ENCODE measurements at places on chromosomes 3 and 15. TPM values are rescaled to one million over a fixed set of nuclear protein-coding genes. Genes with fewer than 3 reads are reported as not detected.

DNA sequence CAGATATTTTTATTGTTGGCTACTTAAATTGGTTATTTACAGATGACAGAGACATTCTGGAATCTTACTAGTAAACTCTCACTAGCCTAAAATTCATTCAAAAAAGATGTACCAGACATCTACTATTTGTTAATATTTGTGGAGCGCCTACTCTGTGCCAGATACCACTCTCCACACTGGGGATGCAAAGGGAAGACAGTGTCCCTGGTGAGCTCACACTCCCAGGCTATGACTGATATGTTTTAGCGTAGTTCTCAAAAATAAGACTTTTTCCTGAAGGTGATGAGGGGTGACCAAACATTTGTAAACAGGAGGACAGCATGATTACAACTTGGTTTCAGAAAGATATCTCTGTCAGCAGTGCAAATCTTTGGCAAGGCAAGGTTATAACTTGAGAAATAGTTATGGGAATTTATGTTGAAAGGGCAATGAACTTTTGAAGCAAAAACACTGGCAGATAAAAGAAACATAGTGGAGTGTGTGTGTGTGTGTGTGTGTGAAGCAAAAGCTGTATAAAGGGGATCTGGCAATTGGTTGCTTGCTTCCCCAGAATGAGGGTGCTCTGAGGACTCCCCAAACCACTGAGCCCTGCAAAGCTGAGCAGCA is 51.2 kb downstream of the HACD2 start:
- no peak overlapping the region for H3K27ac ChIP-seq
- DNase-seq, result no peak

DNA sequence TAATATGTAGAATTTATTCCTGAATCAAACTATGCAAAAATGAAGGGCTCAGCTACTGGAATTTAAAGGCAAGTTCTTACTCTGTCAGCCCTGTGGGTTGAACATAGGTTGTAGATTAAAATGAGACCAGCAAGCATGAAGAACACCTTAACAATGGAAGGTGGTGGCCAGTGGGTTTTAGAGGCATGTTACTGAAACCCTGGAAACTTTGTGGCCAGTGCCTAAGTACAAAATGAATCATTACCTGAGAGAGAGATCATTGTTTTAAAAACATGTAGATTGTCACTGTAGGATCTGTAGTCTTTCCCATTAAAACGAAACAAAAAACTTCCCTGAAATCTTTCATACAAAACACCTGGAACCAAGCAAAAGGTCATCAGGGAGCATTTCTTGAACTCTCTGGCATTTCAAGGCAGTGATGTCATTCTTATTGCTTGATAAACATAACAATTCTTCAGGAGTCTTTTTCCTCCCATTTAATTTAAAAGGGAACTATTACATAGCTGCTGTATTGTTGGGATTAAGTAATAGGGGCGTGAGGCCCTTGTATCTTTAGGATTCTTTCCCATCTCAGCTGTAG is 51.8 kb downstream of the TMEM108 start:
- no peaks in the 10 kb centered on the region for H3K4me1 ChIP-seq
- no peak for DNase-seq
- no peak overlapping the region for H3K27ac ChIP-seq
- no peaks in the 10 kb centered on the region for H3K27me3 ChIP-seq
- H3K4me3 ChIP-seq, result no peak overlapping the region
- H3K36me3 ChIP-seq, result peaks cover 4% of the 10 kb centered on the region

DNA sequence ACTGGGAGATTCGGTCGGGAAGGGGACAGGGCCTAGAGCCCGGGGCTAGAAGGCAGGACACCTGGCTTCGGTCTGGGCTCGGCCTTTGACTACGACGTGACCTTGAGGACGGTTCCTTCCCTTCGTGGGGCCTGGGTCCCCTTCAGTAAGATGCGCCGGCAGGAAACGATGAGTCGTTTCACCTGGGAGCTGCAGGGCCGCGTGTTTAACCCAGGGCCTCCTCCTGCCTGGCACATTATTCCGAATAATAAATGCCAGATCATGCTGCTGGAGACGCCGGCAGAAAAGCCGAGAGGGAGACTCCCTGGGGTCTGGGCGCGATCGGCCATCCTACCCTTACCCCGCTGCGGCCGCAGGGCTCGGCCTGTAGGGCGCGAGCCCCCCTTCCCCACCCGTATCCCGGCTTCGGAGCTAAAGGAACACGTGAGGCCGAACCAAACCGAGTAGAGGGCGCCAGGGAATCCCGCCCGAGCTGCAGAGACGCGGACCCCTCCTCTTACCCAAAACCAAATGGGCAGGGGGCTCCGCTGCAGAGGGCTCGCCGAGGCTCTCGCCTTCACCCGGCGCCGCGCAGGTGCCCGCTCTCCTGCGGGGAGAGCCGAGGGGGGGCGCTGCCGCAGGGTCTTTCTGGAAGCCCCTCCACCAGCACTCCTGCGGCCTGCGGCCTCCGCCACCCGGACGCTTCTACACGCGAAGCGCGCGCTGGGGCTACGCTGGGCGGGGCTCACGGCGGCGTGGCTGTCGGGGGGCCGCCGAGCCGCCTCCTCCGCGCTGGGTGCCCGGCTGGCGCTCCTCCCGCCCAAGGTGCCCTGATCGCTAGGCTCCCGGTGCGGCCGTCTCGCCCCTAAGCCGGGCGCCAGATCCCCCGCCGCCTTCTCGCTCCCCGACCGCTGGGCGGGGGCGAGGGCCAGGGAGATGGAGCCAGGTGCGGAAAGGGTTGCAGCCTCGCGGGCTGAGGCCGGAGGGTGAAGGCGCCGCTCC is at the start of gene BDH1:
TSS of gene BDH1 (minus strand) at position 688 of the 981 bp plus-strand sequence. CDS start 9,525 bp downstream, outside the sequence.
- H3K36me3 ChIP-seq, result no peaks in the 10 kb centered on the region
- H3K4me1 ChIP-seq, result peaks cover 10% of the 10 kb centered on the region
- peak within 1 kb of the TSS; percentile 86 for H3K27ac ChIP-seq
- peaks cover 2% of the 10 kb centered on the region for H3K27me3 ChIP-seq
- peak; percentile 69 for DNase-seq
- H3K4me3 ChIP-seq, result peak within 1 kb of the TSS; percentile 84

- H3K4me3 ChIP-seq, result no peak overlapping the region
- no peaks in the 10 kb centered on the region for H3K4me1 ChIP-seq
- no peak overlapping the region for H3K27ac ChIP-seq
- H3K27me3 ChIP-seq, result no peaks in the 10 kb centered on the region
- DNase-seq, result no peak
These were observed 133.6 kb upstream of the ICE2 start for GRCh38 chr15:60612400-60613048.

- H3K27ac ChIP-seq, result no peak overlapping the region
- no peaks in the 10 kb centered on the region for H3K4me1 ChIP-seq
- H3K4me3 ChIP-seq, result no peak overlapping the region
These were observed 53.5 kb upstream of the KIF23 start for GRCh38 chr15:69360642-69361041.

- no peak overlapping the region for H3K4me3 ChIP-seq
- no peak for DNase-seq
- H3K36me3 ChIP-seq, result no peaks in the 10 kb centered on the region
- no peaks in the 10 kb centered on the region for H3K27me3 ChIP-seq
- no peak overlapping the region for H3K27ac ChIP-seq
- H3K4me1 ChIP-seq, result no peaks in the 10 kb centered on the region
These were observed 72.6 kb upstream of the TNFSF10 start for GRCh38 chr3:172595664-172596393.

GRCh38 chr15:46242935-46243334 is 608.1 kb downstream of the SQOR start:
- no peaks in the 10 kb centered on the region for H3K36me3 ChIP-seq
- DNase-seq, result no peak
- peaks cover 3% of the 10 kb centered on the region for H3K27me3 ChIP-seq
- H3K4me1 ChIP-seq, result peaks cover 3% of the 10 kb centered on the region

DNA sequence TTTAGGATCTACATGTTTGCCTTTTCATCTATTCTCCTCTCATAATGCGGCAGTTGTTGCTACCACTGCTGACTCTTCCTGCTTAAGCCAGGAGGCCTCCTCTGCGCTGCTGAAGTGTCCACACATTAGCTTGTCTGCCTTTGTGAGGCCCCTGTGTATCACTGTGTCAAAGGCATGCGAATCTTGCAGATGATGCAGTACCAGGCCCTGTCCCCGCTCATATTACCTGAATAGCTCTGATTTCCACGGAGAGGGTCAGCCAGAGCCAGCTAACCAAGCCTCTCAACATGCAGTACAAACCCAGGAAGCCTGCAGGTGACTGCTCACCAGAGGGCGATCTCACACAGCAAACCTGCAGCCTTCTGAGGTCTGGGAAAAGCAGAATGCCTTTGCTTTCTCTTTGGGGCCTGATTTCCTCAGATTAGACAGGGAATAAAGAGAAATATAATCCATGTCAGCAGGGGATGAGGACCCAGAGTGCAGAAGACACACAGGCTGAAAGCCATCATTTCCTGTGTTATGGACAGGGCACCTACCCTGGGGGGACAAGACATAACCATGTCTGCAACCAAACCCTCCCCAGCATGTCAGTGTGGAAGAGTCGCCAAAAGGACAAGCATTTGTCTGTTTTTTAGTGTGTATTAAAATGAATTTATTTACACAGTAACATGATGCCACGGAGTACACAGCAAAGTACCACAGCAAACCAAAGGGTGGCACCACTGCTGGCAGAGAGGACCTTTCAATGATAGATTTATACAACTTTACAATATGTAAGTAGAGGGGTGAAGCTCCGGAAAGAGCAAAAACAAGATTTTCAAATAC is 36.8 kb upstream of the TSPAN3 start:
- no peaks in the 10 kb centered on the region for H3K36me3 ChIP-seq
- peaks cover 18% of the 10 kb centered on the region for H3K4me1 ChIP-seq
- H3K27me3 ChIP-seq, result peaks cover 2% of the 10 kb centered on the region
- peak overlapping the region; percentile 65 for H3K27ac ChIP-seq
- H3K4me3 ChIP-seq, result no peak overlapping the region
- peak; percentile 72 for DNase-seq

GRCh38 chr15:66740802-66741201 is 38.8 kb downstream of the SMAD6 start:
- no peak overlapping the region for H3K27ac ChIP-seq
- no peaks in the 10 kb centered on the region for H3K36me3 ChIP-seq
- H3K27me3 ChIP-seq, result no peaks in the 10 kb centered on the region

DNA sequence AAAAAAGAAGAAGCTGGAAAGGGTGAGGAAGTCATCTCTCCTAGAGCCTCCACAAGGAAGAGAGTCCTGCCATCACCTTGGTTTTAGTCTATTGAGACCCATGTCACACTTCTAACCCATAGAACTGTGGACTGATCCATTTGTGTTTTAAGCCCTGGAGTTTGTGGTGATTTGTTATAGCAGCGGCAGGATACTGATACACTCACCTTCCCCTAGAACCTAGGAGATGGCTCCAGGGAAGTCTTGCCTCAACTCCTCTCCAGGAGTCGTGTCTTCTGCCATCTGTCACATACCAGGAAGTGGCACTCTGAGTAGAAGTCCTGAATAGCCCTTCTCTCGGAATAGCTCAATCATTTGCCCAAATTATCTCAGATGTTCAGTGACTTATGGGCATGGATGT is 14.6 kb upstream of the APBA2 start:
- peaks cover 13% of the 10 kb centered on the region for H3K4me1 ChIP-seq
- peaks cover 6% of the 10 kb centered on the region for H3K27me3 ChIP-seq
- DNase-seq, result no peak
- H3K36me3 ChIP-seq, result peaks cover 15% of the 10 kb centered on the region

DNA sequence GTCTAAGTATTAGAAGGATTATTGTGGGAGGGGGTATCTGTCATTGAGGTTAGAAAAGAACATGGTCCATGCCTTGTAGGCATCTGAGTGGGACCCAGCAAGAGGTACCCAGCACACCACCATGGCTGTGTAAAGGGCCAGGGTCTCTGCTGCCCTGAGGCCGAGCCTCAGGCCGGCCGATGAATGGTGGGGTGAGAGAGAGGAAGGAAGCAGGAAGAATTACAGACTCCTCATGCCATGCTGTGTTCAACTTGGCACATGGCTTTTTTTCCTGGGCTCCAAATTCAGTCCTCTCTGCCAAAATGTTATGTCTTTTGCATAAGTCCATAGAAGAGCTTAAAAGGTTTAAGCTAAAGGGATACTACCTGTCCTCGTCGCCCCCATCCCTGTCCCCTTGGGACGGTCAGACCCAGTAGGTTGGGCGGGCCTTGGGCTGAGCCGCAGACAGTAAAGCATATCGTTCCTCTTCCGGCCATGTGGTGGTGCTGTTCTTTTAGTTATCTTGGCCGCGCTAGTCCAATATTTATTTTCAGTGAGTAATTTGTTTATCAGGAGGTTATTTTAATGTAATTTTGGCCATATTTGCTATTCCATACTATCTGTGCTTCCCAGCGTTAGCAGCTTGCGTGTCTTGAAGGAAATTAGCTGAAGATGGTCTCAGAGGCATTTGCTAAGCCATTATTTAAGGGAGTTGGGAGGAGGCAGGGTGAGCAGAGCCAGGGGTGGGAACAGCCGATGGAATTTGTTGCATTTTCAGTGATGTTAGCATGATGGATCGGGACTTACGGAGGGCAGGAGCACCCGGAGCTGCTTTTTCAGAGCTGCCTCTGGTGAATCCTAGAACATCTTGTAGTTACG is 152.4 kb downstream of the AGBL1 start:
- peaks cover 4% of the 10 kb centered on the region for H3K27me3 ChIP-seq
- peaks cover 30% of the 10 kb centered on the region for H3K4me1 ChIP-seq
- H3K4me3 ChIP-seq, result peak overlapping the region; percentile 14

The EDEM1 gene
- total RNA-seq, result 16.3 TPM

The ERC2 gene
- total RNA-seq, result 48.3 TPM

The TTC21A gene
- 7.8 TPM for total RNA-seq

The CISH gene
- total RNA-seq, result 6.0 TPM

The LDHAL6B gene
- total RNA-seq, result not detected
